Stimulated activated CD8-positive, alpha-beta memory T cell treated with anti-CD3 and anti-CD28 coated beads, Interleukin-15, amount 100 ng/mL, for 1 hour (primary cell): ENCODE measurements at places on chromosomes 5 and 9.

GRCh38 chr9:80934095-80934494 lies 755.3 kb downstream of the TLE1 start:
- no peak for DNase-seq

- DNase-seq = no peak
These were observed 209.5 kb downstream of the FANCC start for GRCh38 chr9:95107976-95108375.

DNA sequence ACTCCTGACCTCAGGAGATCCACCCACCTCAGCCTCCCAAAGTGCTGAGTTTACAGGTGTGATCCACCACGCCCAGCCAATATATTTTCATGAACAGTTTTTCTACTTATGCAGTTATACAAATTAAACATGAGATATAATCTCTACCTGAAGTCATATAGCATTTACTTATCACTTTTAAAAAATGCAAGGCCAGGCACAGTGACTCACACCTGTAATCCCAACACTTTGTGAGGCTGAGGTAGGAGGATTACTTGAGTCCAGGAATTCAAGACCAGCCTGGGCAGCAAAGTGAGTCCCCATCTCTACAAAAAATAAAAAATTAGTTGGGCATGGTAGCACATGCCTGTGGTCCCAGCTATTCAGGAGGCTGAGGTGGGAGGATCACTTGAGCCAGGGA lies 164.7 kb upstream of the LHFPL2 start:
- no peak for DNase-seq

DNA sequence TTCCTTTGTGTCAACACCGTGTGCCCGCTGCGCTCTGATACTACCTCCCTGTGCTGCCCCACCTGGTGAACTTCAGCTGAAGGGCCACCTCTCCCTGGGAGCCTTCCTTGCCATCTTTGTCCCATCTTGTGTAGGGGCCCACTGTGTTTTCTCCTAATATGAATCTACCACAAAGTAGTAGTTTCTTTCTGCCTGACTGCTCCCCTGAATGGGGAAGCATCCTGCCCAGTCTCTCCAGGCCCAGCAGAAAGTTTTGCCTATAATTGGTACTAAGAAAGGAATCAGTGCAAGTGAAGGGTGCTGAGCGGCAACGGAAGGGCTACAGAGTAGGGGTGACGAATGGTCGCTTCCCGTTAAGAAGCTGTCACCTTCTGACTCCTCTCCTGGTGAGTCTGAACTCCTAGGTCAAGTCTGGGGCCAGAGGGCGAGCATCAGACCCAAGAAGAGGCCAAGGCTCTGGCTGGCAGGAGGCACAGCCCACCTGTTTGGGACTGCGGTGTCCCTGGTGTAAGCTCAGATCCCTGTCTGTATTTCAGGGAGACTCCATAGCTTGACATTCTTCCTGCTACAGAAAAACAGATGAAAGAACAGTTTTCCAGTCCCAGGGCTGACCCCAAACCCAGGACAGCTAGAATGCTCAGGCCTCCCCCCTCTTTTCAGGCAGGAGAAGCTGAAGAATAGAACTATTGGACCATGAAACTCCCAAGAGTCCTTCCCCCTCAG lies 24.1 kb downstream of the WWC1 start:
- DNase-seq = no peak

- DNase-seq = no peak
These were observed 13.8 kb downstream of the UGCG start for GRCh38 chr9:111910428-111910827.

DNA sequence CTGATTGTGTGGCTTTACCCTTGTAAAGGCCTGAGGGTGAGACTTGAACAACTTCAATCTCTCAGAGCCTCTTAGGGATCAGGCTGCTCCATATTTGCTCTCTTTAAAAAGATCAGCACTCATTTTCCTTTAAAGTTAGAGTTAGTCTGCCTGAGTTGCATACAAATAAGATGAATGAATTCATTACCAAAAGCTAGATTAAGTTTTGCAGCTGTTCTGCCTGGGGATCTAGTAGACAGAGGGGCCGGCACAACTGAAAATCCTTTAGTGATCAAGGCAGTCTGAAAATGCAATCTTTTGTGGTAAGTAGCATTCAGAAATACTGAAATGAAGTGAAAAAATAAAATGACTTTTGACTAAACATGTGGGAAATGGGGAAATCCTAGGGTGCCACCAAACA lies 264.0 kb downstream of the MAN2A1 start:
- no peak for DNase-seq

- no peak for DNase-seq
These were observed 126.1 kb upstream of the TBC1D2 start for GRCh38 chr9:98381311-98382103.

DNA sequence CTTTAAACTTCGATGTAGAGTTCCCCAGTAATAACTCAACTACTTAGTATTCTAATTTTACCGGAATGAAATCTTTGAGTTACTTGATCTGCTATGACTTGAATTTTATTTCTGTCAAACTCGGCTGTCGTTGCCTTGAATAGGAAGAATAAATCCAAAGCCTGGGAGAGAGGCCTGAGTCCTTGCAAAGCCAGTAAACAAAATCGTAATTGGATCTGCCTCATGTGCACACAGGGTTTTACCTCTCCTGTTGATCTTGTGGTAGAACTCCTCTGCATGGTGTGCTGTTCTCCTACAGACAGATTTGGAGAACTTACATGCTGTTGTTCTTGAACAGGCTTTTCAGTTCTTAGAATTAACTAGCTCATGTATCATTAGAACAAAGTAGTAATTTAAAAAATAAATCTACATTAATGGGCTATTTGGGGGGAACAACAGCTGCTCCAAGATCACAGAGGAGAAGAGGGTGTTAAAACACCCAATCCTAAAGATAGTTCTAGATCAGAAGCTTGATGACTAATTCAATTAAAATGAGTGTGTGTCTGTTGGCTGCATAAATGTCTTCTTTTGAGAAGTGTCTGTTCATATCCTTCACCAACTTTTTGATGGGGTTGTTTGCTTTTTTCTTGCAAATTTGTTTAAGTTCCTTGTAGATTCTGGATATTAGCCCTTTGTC lies 28.9 kb downstream of the HSPB3 start:
- DNase-seq = no peak

DNA sequence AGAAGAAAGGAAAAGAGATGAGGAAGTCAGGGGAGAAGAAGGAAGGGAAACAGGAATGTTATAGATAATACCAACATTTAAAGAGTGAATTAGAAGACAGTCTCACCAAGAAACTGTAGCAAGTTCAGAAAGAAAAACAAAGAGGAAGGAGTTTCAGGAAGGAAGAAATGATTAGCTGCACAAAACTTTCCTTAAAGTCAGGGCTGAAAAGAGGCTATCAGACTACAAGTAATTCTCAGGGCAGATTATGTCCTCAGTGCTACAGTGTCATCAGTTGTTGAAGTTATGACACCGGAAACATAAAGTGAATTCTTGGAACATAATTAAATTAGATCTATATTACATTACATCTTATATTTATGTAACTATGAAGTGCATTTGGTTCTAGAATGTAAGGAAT lies 226.9 kb downstream of the ARRDC3 start:
- no peak for DNase-seq

DNA sequence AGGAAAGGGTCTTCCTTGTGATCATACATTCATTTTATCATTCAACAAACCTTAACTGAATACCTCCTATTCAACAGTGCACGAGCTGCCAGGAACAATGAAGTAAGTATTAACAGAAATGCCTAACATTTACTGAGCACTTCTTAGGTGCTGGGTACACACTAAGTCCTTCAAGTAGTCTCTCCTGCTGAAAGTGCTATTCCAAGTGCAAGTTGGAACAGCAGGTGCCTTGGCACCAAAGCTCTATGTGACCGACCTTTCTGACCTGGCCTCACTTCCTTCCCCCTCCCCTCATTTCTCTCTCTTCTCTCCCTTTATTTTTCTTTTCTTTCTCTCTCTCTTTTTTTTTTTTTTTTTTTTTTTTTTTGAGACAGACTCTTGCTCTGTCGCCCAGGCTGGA lies 94.5 kb downstream of the GRIA1 start:
- DNase-seq = no peak

DNA sequence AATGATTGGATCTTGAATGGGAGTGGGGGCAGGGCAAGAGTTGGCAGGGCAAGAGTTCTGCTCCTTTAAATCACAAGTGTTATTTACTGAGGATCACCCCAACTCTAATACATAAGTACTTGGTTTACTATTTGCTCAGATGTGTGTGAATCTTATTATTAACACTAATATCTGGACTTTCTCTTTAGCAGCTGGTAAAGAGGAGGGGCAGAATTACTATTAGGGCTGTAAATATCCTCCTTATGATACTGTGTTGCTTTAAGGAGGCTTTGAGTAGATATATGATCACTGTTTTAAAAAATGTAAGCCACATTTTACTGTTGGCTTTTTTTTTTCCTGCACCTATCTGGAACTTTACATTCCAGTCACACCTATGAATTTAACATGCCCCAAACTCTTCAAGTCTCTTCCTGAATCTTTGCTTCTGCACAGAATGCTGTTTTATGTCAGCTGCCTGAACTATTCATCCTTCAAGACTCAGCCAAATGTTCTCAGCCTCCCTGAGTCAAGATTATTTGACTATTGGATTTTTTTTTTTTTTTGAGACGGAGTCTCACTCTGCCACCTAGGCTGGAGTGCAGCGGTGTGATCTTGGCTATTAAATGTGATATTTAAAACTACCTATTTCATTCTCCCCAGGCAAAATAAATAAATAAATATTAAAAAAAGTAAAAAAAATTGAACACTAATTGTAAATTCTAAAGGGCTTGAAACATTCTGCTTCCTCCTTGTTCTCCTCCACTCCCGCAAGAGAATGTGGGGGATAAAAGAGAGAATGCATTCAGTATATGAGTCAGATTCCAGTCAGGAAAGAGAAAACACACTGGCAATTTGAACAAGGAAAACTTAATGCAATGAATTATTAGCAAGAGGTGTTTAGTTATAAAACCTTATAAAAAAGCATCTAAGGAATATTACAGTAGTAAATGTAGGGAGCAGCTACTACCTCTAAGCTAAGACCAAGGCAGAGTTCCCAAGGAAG lies 99.3 kb downstream of the FOCAD start:
- no peak for DNase-seq

DNA sequence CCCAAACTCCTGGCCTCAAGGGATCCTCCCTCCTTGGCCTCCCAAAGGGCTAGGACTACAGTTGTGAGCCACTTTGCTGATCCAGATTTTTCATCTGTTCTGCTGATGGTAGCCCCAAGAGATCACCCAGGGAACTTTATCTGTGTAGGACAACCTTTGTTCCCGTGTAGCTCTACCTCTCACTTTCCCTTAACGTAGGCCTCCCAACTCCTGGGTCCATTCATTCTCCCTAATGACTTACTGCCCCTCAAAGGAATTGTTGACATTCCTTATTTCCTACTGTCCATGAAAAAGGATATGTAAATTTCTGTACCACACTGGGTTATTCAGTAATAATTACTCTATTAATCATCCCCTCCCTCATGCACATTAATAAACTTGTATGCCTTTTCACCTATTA lies 51.0 kb upstream of the PHF24 start:
- DNase-seq = no peak

- no peak for DNase-seq
These were observed 9.9 kb downstream of the DIRAS2 start for GRCh38 chr9:90632647-90633207.

DNA sequence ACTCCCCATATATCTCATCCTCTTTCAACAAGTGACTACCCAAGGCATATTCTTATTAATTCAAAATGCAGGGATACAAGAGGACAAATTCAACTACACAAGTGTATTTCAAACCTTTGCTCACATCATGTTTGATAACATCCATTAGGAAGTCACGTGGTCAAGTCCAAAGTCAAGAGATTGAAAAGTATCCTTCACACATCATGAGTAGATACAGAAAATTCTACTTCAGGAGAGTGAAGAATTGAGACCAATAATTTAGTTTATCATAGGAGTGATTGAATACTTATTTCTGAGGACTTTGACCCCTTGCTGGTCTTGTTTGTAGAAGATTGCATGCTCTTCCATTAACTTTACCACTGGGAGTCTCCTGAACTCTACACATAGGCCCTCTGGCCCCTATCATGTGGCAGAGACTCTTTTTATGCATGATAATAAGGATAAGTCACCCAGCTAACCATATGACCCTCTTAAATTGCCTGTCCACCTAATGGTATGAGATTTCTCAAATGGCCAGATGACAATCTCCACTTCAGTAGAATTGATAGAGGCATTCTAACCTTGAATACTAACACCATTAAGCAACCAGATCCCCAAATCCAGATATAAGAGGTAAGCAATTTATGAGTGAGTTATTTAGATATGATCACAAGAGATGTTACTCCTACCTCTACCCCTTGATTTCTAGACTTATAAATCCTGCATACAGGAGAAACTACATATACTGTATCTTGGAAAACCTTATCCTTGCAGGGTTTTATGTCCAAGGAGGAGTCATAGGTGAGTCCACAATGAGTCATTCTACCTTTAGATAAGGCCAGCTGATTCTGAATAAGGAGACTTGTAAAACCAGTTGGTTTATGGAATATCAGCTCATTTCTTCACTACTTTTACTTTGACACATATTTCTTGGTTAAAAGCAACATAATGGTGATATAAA lies 26.6 kb upstream of the SLC46A2 start:
- no peak for DNase-seq

DNA sequence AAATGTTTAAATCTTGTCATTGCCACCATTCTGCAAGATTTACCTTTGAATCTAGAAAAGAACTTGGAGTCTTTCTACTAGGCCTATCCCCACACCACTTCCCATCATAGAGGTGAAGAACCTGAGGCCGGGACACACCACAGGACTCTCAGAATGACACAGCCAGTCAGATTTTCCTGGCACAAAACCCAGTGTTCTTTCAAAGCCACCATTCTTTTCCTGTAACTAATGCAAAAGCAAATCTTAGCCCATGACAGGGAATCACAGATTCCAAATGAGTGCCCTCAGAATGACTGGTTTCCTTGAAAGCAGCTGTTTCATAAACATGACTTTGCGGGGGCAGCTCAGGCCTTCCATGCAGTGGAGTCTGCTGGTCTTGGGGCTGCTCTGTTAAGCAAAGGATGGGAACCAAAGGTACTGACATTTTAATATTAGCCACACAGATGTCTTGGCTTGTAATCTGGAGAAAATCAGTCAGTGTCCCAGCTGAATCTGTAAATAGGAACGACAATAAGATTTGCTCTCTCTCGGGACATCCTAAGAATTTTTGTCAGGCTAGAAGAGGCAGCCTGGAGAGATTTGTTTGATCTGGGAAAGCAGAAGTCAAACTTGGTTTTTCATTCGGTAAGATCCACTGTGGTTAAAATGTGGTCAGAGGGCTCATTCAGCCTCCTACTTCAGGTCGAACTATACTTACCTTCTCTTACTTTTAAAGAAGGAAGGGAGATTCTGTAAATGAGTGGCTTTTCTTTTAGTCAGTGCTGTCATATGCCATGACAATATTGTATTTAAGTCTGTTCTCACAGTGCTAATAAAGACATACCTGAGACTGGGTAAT lies 115.1 kb downstream of the PALM2AKAP2 start:
- DNase-seq = no peak

GRCh38 chr5:91379914-91380490 lies 3.1 kb downstream of the ARRDC3 start:
- peak; percentile 89 for DNase-seq

DNA sequence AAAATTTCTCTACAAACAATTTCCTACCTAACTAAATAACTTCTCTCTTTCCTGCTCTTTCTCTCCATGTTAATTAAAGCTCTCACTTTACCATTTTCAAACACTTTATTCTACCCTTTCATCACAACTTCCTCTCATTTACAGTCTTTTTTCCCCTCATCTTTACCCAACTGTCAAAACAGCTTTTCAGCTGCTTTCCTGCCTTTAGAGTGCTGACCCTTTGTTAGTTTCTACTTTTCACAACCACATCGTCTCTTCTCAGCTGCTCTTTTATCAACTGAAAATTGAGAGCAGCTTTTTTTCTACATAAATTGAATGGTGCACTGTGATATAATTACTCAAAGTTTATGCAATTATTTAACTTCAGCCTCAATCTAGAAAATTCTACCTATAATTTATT lies 3.1 kb upstream of the HOMER1 start:
- DNase-seq = no peak
